Activated CD4-positive, alpha-beta T cell treated with anti-CD3 and anti-CD28 coated beads, Interleukin-2, Interleukin-4, amounts not matched to agents 100 ng/mL and 50 ng/mL, durations not matched to agents 16 hours and 8 hours (primary cell): ENCODE measurements at places on chromosomes 11 and 22.

DNA sequence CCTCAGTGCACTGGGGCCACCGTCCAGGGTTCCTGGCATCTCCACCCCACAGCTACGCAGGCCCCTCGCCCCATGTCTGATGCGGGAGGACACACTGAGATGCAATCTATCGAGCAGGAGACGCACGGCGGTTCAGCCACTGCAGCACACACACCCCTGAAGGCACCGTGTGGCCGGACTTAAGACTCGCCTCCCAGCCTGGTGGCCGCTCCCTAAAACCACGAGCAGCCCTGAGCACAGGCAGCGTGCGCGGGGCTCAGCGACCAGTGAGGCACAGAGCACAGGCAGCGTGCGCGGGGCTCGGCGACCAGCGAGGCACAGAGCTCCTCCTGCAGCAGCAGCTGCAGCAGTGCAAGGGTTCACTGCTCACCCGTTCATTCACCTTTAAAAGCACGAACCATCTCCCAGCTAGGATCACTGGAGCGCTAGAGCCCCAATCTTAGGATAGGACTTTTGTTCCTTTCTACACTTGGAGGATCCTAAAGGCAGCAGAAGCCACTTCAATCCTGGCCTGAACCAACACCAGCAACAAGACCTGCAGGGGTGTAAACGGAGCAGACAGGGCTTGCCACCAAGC, 31.4 kb downstream of the TOLLIP start:
- DNase-seq, result no peak

GRCh38 chr22:46580940-46581537, 39.1 kb upstream of the GRAMD4 start:
- no peak for DNase-seq

DNA sequence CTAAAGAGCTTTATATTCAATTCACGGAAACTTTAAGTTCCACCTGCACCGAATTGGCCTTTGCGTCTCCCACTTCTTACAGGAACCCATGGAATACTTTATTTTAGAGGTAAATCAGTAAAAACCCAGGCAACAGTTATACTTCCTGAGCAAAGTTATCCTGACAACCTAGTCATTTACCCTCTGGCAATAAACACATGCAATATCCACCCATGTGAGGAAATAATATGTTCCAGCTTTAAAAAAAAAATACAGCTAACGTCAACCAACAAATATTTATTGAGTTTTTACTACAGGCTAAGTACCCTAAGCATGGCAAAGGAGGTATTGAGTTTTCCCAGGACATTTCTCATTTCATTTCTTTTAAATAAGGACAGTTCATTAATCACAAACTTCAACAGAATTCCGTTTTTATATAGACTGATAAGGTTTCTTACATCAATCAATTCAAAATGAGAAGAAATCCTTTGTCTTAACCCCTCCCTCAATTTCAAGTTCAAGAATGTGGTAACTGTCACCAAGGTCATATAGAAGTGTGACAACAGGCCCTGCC, 38.3 kb upstream of the CCDC34 start:
- no peak for DNase-seq

DNA sequence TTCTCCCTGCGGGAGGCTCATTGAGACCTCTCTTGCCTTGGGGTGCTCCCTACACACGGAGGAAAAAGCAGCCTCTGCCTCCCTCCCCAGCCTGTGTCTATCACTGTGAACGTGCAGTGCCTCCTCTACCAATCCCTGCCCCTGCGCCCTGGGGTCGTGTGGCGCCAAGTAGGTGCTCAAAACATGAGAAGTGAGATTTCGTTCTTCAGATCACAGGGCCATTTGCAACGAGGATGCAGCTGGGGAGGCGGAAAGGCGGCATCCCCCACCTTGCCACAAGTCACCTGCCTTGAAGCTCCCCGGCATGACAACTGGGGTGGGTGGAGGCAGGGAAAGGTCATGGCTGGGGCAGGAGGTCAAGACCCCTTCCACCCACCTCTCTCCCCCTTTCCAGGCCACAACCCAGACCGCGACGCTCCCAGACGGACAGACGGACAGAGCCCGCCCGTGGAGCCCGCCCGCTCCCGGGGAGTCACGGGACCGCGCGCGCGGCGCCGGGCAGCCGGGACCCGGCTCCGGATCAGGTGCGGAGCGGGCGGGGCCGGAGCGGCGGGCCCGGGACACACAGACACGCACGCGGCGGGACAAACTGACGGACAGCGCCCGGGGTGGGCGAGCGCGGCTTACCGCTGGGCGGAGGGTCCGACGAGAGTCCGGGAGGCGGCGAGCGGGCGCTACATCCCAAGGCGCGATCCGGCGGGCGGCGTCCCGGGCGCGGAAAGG, 485 bp downstream of the KCNJ4 start:
- no peak for DNase-seq

DNA sequence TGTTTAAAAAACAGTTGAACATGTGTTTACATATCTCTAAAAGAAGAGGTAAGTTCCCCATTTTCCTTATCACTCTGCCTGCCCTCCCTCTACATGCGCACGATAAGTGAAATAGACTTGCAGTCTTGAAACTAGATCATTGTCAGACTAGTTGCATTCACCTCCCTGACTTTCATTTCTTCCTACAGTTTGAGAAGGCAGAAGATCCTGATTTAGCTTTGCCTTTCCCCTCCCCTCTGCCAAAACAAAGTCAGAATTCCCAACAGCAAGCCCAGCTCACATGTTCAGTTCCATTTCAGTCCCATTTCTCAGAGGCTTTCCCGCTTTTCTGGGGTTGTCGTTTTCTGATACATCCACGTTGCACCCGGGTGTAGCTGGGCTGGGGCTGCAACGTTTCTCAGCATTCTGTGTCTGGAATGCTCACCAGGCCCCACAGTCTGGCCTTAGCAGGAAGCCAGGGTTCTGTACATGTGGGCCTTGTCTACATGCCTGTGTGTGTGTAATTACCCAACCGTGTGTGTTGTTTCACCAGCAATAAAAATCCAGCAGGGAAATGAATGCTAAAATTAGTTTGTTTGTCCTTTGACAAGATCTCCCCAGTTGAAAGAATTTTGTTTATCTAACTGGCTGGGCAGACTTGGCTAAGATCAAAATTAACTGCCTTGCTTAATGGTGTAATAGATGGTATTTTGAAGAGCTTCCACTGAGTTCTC, 179.2 kb downstream of the DBX1 start:
- no peak for DNase-seq

DNA sequence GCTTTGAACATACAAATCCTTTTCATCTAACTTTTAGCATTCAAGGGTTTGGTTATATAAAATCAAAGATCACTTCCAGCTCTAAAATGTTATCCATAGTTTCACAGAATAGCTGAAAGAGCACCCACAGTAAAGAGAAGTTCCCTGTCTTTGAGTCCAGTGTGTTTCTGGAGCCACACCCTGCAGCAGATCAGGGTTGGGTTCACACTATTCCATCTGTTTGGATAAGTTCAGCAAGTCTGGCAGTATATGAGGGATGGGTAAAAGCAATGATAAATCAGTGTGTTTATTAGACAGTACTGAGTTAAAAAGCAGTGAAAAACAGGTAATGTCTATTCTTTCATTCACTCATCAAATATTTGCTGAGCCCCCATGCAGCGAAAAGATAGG, 135.8 kb upstream of the PITPNB start:
- DNase-seq, result no peak

GRCh38 chr11:13166036-13166435, 111.6 kb upstream of the BMAL1 start:
- DNase-seq, result no peak

DNA sequence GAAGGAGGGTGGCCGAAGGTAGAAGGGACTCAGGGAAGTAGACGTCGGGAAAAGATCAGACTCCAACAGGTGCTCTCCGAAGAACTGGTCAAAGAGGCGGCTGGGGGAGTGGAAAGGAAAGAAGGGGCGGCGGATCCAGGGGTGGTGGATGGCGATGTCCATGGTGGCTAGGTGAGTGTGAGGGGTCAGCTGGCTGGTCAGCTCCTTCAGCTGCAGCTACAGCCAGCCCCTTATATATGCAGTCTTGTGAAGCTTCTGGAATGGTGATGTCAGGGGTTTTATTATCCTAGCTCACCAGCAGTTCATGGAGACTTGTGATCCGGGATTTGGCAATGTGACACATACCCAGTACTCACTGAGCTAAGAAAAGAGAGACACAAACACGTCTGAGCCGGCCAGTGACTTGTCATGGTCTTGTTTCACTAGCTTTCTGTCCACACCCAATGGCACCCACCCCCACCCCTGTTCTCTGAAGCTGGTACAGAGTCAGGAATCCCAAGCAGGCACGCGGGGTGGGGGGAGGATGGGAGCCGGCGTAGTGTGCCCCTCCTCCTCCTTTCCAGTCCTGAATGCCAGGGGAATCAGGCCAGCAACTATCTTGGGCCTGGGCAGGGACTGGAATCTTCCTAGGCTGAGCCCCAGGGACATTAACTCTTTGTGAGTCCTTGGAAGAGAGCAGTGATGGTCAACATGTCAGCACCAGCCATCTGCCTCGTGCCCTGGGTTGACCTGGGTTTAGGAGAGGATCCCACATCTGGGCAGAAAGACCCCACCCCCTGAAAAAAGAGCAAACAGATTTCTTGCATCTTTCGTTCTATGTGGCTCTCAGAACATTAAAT, at the start of gene CRYAB:
Gene CRYAB, minus strand, starts transcription at position 208 of the 839 bp plus-strand sequence. Its CDS starts 46 bp downstream, at position 162.
- DNase-seq, result no peak

GRCh38 chr11:34546511-34547209, 33.1 kb upstream of the ELF5 start:
- DNase-seq, result no peak

- no peak for DNase-seq
These were observed 132.3 kb downstream of the COMMD9 start for GRCh38 chr11:36156817-36157519.

GRCh38 chr11:110435780-110436717, 6.3 kb downstream of the FDX1 start:
- DNase-seq, result no peak

- DNase-seq, result no peak
These were observed 1430.5 kb downstream of the FAM181B start for GRCh38 chr11:81303038-81303664.

DNA sequence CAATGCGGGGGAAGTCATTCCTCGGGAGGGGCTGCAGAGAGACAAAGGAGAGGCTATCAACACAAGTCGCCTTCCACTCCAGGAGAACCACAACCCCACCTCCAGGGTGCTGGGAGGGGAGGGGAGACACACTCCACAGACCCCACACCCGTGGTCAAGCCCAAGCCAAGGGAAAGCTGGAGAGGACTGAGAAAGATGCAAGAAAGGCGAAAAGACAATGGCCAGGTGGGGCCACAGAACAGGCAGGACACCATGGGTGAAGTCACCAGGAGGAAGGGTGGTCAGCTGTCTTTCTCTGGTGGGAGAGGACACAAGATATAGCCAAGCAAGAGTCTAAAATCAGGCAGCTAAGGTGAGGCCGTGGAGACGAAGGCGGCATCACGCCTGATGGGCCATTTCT, 16.0 kb downstream of the HDHD5 start:
- DNase-seq, result no peak

- DNase-seq, result peak; percentile 64
These were observed 10.4 kb downstream of the KIRREL3 start for GRCh38 chr11:126989942-126990715.

DNA sequence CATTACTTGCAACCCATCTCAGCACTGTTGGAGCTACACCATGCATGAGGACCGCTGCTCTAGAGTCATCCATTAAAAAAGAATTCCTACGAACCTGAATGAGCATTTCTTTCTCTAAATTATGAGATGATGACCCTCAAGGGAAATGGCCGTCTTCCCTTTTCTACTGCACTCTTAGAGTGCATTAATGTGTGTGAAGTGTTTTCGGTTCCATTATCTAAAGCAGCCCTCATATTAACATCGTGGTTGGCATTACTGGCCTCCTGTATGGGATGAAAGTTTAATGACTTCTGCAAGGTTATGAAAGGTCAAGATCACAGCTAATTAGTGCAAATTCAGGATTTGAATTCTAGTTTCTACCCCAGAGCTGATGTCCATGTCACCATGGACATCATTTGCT, 16.7 kb downstream of the CD44 start:
- no peak for DNase-seq

DNA sequence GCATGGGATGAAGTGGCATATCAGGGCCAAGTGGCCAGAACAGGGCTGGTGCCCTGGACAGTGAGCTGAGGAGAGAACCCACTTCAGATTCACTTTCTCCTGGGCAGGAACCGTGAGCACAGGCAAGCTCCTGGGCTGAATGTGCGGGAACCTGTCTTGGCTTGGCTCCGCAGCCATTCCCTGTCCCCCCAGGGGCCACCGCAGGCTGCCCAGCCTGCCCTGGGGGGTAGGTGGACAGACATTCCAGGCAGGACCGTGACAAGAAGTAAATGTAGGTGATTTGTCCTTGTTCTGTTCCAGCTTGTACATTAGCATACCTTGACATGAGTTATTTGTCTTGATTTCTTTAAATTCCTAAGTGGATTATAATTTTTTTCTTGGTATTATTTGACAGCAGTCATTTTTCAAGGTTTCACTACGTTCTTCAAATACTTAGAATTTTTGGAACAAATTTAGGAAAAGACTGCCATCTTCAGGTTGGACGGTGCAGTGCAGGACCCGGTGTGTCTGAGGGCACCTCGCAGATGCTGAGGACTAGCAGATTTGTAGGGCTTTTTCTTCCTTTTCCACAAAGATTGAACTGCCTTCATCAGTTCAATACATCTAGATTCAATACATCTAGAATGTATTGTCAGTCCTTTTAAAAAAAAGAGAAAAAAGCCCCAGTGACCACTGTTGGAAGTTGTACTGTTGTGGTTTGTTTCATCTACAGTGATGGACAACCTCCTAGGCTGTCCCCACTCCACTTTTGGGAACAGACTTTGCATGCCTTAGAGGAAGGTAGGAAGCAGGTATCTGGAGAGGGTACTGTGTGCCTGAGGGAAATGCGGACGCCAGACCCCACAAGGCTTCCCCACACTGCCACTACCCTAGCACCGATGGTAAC, 115.1 kb upstream of the RASSF10 start:
- peak; percentile 56 for DNase-seq

GRCh38 chr11:107139396-107139795, 121.1 kb upstream of the GUCY1A2 start:
- no peak for DNase-seq

GRCh38 chr11:61091373-61092279, 10.7 kb upstream of the CD5 start:
- DNase-seq, result no peak

DNA sequence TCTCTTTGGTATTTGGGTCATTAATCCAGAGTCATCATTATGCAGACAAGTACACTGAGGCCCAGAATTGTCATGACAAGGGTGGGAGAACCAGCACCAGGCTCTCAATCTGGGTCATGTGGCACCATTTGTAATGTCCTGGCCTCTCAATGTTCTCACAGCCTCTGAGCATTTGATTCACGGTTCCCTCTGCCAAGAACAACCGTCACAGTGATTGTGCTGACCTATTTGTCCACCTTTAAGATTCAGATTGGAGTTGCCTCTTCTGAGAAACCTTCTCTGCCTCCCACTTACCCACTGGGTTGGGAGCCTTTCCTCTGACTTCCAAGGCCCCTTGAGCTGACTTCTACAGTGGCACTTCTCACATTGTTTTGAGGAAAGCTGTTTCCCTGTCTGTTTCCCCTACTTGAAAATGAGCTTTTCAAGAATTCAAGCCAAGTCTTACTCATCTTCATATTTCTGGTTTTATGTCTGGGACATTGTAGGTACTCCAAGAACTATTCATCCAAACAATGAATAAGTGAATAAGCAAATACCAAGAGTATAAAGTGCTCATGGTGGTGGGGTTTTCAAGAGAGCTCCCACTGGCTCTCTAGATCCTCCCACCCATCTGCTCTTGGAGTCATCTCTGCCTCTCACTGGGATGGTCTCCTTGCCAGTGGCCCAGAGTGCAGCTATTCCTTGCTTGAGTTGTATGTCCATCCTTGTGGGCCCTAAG, 126.4 kb upstream of the E2F8 start:
- no peak for DNase-seq

GRCh38 chr11:71551711-71552110, 3.5 kb downstream of the KRTAP5-9 start:
- no peak for DNase-seq

- no peak for DNase-seq
These were observed 152.4 kb downstream of the NTM start for GRCh38 chr11:131522851-131523250.
